ENCODE measurements at places on chromosomes 1 and 21. TPM values are rescaled to one million over a fixed set of nuclear protein-coding genes. Genes with fewer than 3 reads are reported as not detected.

- peak; percentile 65 for DNase-seq
These were observed 204.3 kb downstream of the KCNJ6 start for GRCh38 chr21:37711836-37712568.

DNA sequence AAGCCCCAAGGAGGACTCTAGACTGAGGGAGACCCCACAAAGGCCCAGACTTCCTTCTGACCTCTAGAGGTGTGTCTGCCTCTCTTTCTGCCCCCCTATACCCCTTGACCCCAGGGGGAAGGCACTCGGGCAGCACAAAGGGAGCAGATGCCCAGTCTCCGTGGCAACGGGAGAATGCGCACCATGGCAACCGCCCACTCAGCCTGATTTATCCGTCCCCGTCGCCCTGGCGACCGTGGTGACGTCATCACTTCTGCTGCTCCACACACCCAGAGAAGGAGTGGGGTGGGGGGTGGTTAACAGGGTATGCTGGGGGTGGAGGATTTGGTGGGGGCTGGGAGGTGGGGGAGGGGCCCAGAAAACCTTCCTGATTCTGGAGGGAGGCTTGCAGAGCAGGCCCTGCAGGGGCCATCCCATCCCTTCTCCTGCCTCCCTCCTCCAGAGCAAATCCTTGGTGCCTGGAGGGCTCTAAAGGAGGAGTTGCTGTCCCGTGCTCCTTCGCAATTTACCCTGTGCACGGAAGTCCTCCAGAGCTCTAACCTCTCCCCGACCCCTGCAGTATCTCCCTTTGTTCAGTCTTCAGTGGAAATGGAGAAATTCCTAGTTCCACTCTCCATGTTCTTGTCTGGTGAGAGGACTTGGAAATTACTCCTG, 6.3 kb downstream of the CELF3 start:
- DNase-seq: peak; percentile 42

DNA sequence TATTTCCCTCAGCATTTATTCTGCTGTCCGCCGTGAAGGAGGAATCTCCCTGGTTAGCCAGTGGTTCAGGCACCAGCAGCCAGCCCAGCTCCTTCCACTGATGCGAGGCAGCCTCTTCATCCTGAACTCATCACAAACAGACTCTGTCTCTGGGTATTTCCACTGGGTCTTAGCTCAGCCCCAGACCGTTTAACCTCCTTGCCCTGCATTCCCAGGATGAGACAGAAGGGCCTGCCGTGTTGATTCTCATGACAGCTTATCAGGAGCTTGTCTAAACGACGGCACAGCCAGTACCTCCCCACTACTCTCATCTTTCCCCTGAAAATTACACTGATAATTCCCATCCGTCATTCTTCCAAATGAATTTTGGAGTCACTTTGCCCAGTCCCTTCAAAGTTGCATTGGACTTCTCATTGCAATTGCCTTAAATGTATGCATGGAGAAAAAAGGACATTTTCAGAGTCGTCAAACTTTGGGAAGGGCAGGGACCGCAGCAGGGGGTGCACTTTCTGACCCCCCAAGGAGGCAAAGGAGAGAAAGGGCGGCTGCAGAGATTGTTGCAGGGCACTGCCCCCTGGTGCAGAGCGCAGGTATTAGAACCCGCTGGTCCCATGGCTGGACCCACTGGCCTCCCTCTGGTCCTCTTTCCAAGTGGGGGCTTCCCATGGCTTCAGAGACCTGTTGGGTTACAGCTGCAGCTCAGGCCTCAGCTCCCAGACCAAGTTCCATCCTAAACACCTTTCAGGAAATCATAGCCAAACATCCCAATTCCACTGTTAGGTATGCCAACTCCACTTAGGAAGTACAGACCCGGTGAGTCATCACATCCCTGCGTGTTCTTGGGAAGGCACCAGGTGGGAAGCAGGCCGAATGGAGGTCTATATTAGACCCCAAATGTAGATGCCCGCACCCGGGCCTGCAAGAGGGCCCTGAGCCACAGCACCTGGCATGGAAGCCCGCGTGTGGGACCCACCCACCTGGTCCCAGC, 3.7 kb upstream of the MEGF6 start:
- DNase-seq: no peak

LHX8 gene
- total RNA-seq: not detected

RHEX gene
- total RNA-seq: not detected

RIPPLY3 gene
- not detected for total RNA-seq

- DNase-seq: no peak
These were observed 18.7 kb upstream of the FMO2 start for GRCh38 chr1:171166361-171166760.

MEX3A gene
- 3.4 TPM for total RNA-seq

FNDC10 gene
- 0.20 TPM for total RNA-seq

DNA sequence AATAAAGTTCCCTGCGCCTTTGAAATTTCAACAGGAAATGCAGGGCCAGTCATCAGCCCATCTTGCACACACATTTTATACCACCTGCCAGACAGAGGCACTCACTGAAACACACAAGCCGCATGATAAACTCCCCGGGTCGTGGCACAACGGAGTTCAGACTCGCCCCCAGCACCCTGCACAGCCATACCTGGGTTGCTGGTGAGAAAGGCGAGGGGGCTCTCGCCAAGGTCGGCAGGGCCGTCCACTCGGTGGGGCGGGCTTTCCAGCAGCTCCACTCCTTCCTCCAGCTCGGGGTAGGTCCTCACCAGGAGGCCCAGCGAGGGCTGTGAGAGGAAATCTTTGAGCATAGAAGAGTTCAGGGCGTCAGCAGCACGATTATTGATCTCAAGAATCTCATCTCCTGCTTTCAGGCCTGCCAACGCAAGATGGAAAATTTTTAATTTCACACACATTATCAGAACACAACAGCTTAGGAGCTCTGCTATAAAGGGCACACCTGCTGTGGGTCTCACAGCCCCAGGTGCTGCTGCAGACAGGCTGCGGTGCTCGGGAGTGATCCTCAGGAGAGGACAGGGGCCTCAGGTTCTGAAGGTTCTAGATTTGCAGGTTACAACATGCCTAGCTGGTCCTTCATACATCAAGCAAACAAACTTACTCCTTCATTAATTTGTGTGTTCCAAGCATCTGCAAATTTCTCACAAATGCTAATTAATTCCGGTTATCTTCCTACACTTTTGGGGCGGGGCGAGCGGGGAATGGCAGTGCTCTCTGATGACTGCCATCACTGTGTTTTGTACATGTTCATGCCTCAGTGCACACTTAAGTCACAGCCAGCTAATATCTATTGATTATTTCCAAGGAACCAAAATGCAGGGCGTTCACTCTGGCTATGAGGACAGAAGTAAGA, 144.2 kb upstream of the KRTAP19-8 start:
- DNase-seq: no peak

NUDT17 gene
- 5.8 TPM for total RNA-seq

DNA sequence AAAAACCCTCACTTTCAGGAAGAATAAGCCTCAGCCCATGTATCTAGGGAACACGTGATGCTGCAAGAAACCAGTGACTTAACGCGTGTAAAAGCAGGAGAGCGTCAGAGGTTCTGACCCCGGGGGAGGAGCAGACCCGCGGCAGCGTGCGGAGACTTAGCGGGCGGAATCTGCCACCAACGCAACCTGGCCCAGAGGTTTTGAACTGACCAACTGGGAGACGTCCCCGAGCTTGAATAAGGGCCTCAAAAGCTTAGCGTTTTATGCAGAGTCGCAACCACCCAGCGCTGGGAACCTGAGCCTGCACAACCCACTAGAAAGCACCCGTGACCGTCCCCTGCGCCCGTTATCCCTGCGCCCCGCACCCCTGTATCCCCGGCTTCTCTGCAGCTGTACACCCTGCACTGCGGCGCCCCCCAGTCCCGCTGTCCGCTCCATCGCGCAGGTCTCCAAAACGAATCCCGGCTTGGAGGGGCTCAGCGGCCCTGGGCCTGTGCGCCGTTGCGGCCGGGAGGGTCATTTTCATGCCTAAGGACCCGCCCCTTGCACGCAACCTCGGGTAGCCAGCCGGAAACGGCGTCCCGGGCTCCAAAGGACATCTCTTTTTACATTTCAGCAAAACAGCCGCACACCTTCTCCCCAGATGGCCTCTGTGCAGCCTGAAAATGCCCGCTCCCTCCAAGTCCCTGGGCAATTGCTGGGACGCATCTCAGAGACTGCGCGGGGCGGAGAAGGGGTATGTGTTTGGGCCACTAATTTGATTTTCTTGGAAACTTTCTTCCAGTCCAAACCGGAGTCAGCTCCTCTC, 29.4 kb upstream of the TRIM17 start:
- no peak for DNase-seq

Data from HT1080 (cell line).